GM23248 (cell line): ENCODE measurements at places on chromosomes 4 and X.

GRCh38 chr4:156475322-156475721 is 496.3 kb downstream of the PDGFC start:
- no peak overlapping the region for H3K4me3 ChIP-seq
- DNase-seq, result peak; percentile 78
- H3K4me1 ChIP-seq, result peaks cover 30% of the 10 kb centered on the region
- peak overlapping the region; percentile 69 for H3K27ac ChIP-seq
- no peaks in the 10 kb centered on the region for H3K36me3 ChIP-seq
- no peaks in the 10 kb centered on the region for H3K27me3 ChIP-seq

DNA sequence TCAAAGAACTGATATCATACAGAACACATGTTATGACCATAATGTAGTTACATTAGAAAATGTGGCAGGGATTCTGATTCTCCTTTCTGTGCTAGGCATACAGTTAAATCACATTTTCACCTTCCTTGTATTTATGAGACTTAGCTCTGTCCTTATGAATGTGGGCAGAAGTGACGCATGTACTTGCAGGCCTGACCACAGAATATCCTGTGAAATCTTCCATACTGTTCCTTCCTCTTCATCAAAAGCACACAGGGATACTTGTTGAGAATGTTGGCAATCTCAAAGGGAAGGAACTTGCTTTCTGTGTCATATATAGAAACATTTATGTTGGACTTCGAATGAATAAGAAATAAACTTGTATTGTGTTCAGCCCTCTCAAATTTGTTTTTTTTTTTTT is 17.2 kb upstream of the MYOZ2 start:
- no peak overlapping the region for H3K27ac ChIP-seq
- no peaks in the 10 kb centered on the region for H3K36me3 ChIP-seq
- peaks cover 24% of the 10 kb centered on the region for H3K4me1 ChIP-seq
- DNase-seq, result no peak

DNA sequence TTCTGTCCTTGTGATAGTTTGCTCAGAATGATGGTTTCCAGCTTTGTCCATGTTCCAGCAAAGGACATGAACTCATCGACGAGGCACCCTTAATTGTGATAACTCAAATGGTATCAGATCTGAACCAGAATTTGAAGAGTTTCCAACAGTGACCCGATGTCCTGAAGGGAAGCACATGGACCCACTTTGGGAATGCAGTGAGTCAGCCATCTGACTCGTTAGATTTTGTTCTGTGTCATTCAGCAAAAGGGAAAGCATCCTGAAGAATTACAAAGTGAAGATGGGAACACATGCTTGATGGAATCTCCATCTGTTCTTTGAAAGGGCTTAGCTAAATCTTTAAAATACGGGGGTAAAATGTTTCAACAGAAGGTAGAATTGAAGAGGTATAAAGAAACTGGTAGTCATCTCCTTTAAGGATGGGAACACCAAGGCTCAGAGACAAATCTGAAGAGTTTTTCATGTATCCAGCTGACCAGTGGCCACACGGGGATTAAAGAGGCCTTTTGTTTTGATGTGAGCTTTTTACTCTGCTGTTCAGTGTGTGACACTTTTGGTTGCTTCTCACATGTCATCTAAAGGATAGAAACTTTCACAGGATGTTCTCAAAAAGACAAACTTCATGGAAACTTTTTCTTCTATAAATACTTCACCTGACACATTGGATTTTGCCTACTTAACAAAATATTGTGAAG is 393.8 kb downstream of the INPP4B start:
- DNase-seq, result peak; percentile 66
- peaks cover 6% of the 10 kb centered on the region; the same call in 1 of the 2 replicates for H3K4me1 ChIP-seq
- H3K4me3 ChIP-seq, result no peak overlapping the region
- no peaks in the 10 kb centered on the region for H3K27me3 ChIP-seq
- H3K27ac ChIP-seq, result no peak overlapping the region
- no peaks in the 10 kb centered on the region for H3K36me3 ChIP-seq

DNA sequence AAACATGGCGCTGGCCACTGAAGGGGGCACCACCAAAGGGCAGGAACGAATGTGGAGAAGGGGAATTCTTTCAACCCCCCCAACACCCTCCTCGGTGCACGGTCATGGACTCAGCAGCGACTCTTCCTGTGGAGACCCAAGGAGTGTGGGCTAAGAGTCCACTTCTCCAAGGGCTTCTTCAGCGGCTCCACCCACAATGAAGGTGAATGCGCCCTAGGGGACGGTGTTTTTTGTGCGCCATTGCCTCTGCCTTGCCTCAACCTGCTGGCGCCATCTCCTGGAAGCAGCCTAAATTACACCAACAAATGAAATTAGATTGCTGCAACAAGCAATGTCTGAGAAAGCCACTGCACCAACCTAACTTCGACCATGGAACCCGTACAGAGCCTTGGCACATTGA is 169.2 kb upstream of the MAGEB18 start:
- H3K4me1 ChIP-seq, result no peaks in the 10 kb centered on the region
- no peaks in the 10 kb centered on the region for H3K27me3 ChIP-seq
- no peaks in the 10 kb centered on the region for H3K36me3 ChIP-seq
- DNase-seq, result no peak
- no peak overlapping the region for H3K27ac ChIP-seq

DNA sequence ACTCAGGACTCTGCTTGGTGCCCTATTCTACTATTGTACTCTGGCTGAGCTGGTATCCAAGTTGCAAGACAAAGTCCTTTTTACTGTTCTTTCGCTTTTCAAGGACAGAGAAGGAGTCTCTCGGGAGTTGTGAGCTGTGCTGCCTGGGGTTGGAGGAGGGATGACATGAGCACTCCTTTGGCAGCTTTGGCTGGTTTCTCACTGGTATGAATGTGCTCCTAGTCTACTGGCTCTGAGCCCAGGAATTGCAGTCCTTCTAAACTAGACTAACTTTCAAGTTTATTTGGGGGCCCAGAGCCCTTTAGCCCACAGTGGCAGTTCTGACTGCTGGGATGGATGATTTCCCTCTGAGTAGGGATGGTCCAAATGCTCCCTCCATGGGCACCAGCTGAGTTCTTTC is 997.1 kb downstream of the RAB28 start:
- no peak overlapping the region for H3K27ac ChIP-seq
- H3K27me3 ChIP-seq, result no peaks in the 10 kb centered on the region
- DNase-seq, result no peak
- no peak overlapping the region for H3K4me3 ChIP-seq
- no peaks in the 10 kb centered on the region for H3K36me3 ChIP-seq

- DNase-seq, result no peak
- peak overlapping the region; percentile 68; the same call in 1 of the 2 replicates for H3K4me3 ChIP-seq
- peaks cover 10% of the 10 kb centered on the region; the same call in 1 of the 2 replicates for H3K27me3 ChIP-seq
- no peak overlapping the region for H3K27ac ChIP-seq
These were observed 1.3 kb upstream of the FHIP1A start for GRCh38 chr4:151407466-151408379.
